ENCODE measurements at places on chromosomes 7 and 10.

DNA sequence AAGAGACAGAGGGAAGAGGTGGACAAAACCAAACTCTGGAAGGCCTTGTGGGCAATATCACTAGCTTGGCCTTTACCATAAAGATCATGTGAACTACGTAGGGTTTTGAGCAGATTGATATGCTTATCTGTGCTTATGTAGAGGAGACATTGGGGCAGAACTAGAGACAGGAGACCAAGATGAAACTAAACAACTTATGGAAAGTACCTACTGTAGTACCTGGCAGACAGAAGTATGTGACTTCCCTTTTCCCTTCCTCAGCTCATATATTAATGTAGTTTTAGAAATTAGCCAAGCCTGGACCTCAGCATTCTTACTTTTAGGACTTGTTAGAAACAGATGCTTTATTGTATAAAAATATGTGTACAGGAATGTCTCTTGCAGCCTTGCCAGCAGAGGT, 14.0 kb upstream of the IL6 start:
- no peak for DNase-seq

DNA sequence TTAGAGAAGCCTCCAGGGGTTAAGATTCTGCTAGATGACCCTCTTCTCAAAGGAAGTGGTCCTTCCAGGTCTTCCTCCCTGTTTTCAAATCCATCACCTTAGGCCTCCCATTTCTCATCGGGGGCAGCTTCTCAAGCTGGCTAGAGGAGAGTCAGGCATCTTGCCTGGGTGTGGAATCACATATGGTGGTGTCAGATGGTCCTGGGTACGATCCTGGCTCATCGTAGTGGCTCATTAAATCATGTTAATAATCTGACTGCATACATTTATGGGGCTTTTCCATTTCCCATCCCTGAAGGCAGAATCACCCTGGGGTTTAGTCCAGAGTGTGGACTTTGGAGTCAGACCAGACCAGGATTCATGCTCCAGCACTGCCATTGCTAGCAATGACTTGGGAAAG, 132.6 kb downstream of the RPS24 start:
- DNase-seq: no peak

- no peak for DNase-seq
These were observed 51.5 kb upstream of the MYL10 start for GRCh38 chr7:101680406-101681145.

GRCh38 chr10:58512491-58513187, at the start of gene BICC1:
Gene BICC1 (plus strand): TSS chr10:58512872. CDS start chr10:58513144, 272 bp downstream.
- peak; percentile 74 for DNase-seq

DNA sequence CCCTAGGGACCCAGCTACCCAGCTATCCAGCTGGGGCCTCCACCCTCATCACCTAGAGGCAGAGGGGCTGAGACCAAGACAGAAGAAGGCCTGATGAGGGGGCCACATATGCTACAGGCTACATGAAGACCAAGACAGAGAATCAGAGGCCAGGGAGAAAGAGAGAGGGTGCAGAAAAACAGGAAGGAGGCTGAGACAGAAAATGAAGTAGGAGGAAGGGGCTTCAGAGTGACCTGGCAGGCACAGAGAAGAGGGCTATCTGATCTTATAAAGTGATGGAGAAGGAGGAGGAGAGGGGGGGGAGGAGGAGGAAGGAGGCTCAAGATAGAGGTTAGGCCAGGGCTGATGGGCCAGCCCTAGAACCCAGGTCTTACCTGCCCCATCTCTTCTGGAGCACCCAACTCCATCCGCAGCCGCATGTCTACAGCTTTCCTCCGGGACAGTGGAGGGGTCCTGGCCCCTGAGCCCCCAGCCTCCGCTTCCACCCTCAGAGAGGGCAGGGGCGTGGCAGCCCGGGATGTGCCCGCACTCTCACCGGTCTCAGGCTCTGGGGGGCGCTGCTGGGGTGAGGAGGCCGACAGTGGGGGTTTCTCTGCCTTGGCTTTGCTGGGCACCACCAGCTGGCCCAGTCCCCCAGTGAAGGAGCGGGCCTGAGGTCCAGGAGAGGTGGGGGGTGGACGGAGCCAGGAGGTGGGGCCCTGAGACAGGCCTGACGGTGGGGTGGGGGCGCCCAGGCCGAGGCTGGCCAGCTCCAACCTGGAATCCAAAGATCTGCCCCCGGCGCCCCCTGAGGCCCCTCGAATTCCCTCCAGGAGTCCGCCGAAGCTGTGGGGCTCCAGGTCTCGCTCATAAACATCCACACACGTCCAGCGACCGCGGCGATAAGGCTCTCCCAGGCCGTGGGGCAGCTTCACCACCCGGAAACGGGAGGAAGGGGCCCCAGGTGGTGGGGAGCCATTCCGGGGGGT, 1.8 kb downstream of the TSC22D4 start:
- DNase-seq: no peak

- no peak for DNase-seq
These were observed 57.1 kb downstream of the LSMEM1 start for GRCh38 chr7:112537822-112538387.

- no peak for DNase-seq
These were observed 27.3 kb downstream of the NAPEPLD start for GRCh38 chr7:103121641-103122040.

GRCh38 chr10:83222300-83222699, 917.0 kb upstream of the GHITM start:
- DNase-seq: no peak

GRCh38 chr7:96167424-96167823, 154.5 kb downstream of the SLC25A13 start:
- DNase-seq: no peak

DNA sequence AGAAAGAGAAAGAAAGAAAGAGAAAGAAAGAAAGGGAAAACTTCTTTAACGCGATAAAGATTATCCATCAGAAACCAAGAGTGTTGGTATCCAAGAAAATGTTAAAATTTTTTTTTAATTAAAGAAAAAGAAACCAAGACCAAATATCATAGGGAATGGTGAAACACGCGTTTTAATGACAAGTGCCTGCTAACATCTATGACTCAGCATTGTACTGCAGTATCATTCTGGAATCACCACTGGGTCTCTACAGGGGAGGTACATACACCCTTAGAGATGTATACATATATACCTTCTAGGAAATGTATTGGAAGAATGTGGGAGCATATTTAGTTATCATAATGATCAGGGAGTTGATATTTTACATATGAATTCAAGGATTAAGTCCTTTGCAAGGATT, 32.1 kb upstream of the PIK3AP1 start:
- no peak for DNase-seq

DNA sequence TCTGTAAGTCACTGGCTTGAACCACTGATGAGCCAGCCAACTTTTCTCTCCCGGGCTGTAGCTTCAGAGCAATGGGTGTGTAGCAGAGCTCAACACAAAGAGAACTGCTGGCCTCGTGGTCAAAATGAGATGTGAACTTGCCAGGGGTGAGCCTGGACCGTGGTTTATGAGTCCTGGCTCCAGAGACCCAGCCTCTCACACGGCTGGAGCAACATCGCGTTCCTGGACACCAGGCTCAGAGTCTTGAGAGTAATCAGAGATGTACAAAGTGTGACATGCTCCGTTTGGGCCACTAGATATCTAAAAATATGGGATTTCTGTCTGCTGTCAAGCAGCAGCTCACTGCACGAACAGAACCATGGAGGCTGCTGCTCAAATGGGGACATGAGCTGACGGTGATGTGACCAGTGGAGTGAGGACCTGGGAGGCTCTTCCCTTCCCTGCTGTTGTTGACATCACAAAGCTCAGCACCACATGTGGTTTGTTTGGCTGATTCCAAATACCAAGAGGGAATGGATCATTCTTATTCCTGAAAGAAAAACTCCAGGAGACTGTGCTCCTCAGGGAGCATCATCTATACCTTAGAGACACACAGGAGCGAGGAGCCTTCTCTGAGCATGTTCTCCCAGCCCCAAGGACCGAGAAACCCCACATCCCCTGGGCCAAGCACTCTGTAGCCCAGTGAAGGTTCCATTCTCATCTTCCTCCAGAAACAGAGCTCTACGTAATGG, 9.2 kb upstream of the SVIL start:
- peak; percentile 93 for DNase-seq

- DNase-seq: no peak
These were observed 786 bp upstream of the CNOT4 start for GRCh38 chr7:135510592-135511183.

- DNase-seq: no peak
These were observed 82.4 kb upstream of the NME8 start for GRCh38 chr7:37765872-37766525.

GRCh38 chr7:157627646-157628045, 290.8 kb downstream of the DNAJB6 start:
- no peak for DNase-seq

- DNase-seq: no peak
These were observed 729.1 kb downstream of the TNS3 start for GRCh38 chr7:46852795-46853194.

GRCh38 chr10:61786728-61787127, 114.8 kb upstream of the ARID5B start:
- DNase-seq: no peak

DNA sequence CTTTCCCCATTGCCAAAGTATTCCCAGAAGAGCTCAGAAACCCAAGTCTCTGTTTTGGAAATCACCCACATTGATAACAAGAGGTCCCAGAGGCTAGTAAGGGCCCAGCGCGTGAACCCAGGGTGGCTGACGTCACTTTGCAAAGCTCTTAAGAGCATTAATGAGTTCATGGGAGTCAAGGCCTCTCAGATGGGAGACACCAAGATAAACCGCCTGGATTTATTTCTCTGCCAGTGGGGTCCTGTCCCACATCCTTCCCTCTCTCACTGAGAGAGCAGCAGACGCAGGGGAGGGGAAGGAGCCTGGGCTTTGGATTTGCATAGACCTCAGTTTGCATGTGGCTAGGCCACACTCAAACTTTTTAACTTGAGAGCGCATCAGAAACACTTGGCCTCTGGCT, 184.8 kb upstream of the PDE1C start:
- DNase-seq: no peak

DNA sequence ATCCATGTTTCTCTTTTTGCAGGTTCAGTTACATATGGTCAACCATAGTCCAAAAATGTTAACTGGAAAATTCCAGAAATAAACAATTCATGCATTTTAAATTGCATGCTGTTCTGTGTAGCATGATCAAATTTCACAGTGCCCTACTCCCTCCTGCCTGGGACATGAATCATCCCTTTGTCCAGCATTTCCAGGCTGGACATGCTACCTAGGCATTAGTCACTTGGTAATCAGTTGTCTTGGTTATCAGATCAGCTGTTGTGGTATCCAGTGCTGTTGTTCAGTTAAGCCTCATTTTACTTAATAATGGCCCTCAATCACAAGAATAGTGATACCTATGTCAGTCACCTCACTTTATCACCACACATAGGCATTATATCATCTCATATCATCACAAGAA, 7.3 kb upstream of the PNLIP start:
- DNase-seq: no peak

GRCh38 chr7:40536421-40536820, 401.6 kb downstream of the SUGCT start:
- no peak for DNase-seq

DNA sequence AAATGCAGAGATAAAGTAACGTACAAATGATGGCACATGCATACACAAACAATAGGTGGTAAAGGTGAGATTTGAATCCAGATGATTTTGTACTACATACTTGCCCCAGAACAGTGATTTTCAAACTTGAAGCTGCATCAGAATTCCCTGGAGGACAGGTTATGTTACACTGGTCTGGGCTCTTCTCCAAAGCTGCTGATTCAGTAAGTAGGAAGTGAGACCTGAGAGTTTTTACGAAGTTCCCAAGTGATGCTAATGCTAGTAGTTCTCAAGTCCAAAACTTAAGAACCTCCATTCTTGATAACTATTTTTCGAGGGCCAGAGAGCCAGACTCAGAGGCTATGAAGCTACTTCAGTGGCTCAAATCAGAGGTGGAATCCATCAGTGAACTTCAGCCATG, 159.0 kb upstream of the POM121L12 start:
- DNase-seq: no peak

GRCh38 chr10:96371356-96371755, 12.6 kb upstream of the OPALIN start:
- DNase-seq: no peak

- DNase-seq: no peak
These were observed 22.3 kb downstream of the MAP3K8 start for GRCh38 chr10:30456266-30456665.

- no peak for DNase-seq
These were observed 544.2 kb upstream of the GALNT17 start for GRCh38 chr7:70587739-70588138.

DNA sequence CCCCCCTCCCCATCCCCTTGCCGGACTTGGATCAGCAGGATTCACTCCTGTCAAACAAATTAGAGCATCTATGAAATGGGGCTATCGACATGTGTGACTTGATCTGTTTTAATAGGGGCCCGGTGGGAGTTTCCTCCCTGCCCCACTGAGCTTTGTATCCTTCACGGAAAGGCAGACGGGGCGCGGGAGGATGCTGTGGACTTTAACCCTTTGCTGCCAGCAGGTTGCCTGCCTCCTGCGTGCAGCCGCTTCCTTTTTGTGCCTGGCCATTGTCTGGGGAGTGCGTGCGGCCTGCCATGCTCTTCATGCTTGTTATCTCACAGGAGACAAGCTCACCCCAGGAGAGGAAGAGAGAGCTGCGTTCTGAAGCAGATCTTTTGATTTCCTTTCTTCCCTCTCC, 512.8 kb upstream of the GALNT17 start:
- no peak for DNase-seq

- DNase-seq: no peak
These were observed 71.3 kb downstream of the NRCAM start for GRCh38 chr7:108384716-108385483.

GRCh38 chr10:114233482-114233881, 5.6 kb upstream of the VWA2 start:
- DNase-seq: no peak

GRCh38 chr7:17158261-17158660, 140.2 kb upstream of the AHR start:
- DNase-seq: no peak

DNA sequence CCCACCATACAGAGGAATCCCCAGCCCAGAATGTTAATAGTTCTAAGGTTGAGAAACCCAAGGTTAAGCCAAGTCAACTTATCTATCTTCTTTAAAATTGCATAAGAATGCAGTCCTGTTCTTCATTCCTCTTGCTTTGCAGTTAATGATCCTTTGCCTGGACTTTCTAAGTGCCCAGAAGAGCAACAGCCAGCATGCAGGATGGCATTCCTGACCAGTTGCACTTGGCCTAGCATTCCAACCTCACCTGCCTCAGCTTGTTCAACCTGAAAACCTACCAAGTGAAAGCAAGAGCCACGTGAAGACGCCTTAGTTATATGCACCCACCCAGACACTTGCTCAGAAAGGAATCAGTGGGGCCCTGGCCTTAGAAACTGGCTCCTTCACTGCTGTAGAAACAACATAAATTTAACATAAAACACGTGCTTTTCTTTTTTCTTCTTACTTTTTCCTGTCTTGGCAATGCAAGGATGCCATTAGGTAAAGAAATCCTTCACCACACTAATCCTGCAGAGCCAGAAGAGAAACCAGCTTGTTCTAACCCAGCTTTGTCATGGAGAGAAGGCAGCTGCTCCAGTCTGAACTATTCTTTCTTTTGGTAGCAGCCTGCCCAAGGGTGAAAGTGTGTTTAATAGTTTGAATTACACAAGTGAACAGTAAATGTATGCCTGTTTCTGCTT, 25.0 kb downstream of the EGFR start:
- no peak for DNase-seq

GRCh38 chr7:91089382-91089963, 174.8 kb upstream of the FZD1 start:
- no peak for DNase-seq
